Karpas-422 (cell line): ENCODE measurements at places on chromosomes 6 and 20. TPM values are rescaled to one million over a fixed set of nuclear protein-coding genes. Genes with fewer than 3 reads are reported as not detected.

ELOVL2 gene
- 0.07 TPM in 1 of 2 replicates, not detected in the other for total RNA-seq

DNA sequence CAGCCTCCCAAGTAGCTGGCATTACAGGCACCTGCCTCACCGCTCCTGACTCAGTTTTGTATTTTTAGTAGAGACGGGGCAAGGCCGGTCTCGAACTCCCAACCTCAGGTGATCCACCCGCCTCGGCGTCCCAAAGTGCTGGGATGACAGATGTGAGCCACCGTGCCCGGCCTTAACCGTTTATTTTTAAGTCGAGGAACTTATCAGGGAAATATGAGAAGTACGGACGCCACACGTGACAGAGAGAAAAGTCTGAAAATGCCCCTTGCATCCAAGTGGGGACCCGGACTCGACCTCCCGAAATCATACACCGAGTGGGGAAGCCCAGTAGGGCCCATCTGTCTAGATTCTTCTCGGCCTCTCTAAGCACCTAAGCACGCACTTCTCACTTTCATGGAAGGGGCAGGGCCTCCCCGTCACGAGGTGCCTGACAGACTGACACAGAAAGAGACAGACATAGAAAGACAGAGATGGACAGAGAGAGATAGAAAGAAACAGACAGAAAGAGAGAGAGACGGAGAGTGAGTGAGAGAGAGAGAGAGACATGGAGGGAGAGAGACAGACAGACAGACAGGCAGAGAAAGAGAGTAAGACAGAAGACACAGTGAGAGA, 756.5 kb upstream of the DEFB115 start:
- H3K4me1 ChIP-seq = peaks cover 4% of the 10 kb centered on the region
- H3K36me3 ChIP-seq = no peaks in the 10 kb centered on the region
- H3K4me3 ChIP-seq = no peak overlapping the region
- H3K27me3 ChIP-seq = no peaks in the 10 kb centered on the region
- no peak for DNase-seq
- no peak overlapping the region for H3K27ac ChIP-seq

- H3K27ac ChIP-seq = no peak overlapping the region
- no peak overlapping the region for H3K4me3 ChIP-seq
- H3K36me3 ChIP-seq = 0 out of 2 replicates have a peak, but pooled peaks cover 7% of the 10 kb centered on the region
- DNase-seq = peak; percentile 82
- peaks cover 6% of the 10 kb centered on the region for H3K4me1 ChIP-seq
- no peaks in the 10 kb centered on the region for H3K27me3 ChIP-seq
Measured at GRCh38 chr6:41846666-41847237, 48.4 kb downstream of the USP49 start.

- no peak for DNase-seq
- H3K27me3 ChIP-seq = no peaks in the 10 kb centered on the region
- H3K4me1 ChIP-seq = no peaks in the 10 kb centered on the region
- H3K36me3 ChIP-seq = no peaks in the 10 kb centered on the region
- no peak overlapping the region for H3K27ac ChIP-seq
Measured at GRCh38 chr6:74991573-74992332, 214.1 kb downstream of the COL12A1 start.

GRCh38 chr20:13423472-13424173, 202.5 kb downstream of the ISM1 start:
- H3K4me3 ChIP-seq = no peak overlapping the region
- no peak for DNase-seq
- H3K27ac ChIP-seq = no peak overlapping the region
- no peaks in the 10 kb centered on the region for H3K27me3 ChIP-seq
- no peaks in the 10 kb centered on the region for H3K36me3 ChIP-seq

- no peak overlapping the region for H3K4me3 ChIP-seq
- H3K4me1 ChIP-seq = no peaks in the 10 kb centered on the region
- no peaks in the 10 kb centered on the region for H3K27me3 ChIP-seq
- no peak overlapping the region for H3K27ac ChIP-seq
- peak; percentile 80 for DNase-seq
- no peaks in the 10 kb centered on the region for H3K36me3 ChIP-seq
Measured at GRCh38 chr20:62598761-62599194, 43.5 kb upstream of the SLCO4A1 start.

- DNase-seq = no peak
- peaks cover 32% of the 10 kb centered on the region for H3K4me1 ChIP-seq
- no peak overlapping the region for H3K27ac ChIP-seq
- no peak overlapping the region for H3K4me3 ChIP-seq
- no peaks in the 10 kb centered on the region for H3K27me3 ChIP-seq
- H3K36me3 ChIP-seq = peaks cover 82% of the 10 kb centered on the region
Measured at GRCh38 chr20:35734777-35735649, 7.0 kb downstream of the RBM39 start.

- H3K27me3 ChIP-seq = no peaks in the 10 kb centered on the region
- no peak overlapping the region for H3K27ac ChIP-seq
- no peak for DNase-seq
- no peak overlapping the region for H3K4me3 ChIP-seq
- H3K36me3 ChIP-seq = no peaks in the 10 kb centered on the region
Measured at GRCh38 chr6:162069995-162070394, 657.6 kb downstream of the PRKN start.

DNA sequence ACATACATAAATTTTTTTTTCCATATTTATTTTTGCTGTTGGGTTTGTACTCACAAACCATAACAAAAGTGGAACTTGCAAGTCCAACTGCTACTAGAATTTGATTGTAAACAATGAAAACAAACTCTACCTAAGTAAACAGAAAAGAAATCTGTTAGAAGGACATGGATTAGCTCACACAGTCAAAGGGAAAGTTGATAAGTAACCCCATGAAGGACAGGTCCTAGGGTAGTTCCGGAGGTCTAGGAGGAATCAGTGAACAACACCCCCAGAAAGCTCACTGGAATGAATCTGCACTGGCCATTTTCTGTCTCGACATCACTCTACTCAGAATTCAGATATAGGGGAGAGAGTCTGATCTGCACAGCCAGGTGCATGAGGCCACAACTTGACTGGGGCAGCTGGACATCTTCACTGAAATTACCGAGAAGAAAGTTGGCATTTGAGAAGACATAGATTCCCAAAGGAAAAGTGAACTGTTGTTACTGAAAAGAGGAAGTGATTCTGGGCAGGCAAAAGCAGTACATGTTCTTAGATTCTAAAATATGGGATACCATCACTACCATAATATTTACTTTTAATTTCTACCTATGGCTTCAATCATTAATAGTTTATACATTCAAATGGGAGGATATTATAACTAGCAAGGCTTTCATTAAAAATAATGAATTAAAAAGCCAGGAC, 76.4 kb downstream of the HMGN3 start:
- DNase-seq = no peak
- no peaks in the 10 kb centered on the region for H3K36me3 ChIP-seq
- H3K4me1 ChIP-seq = no peaks in the 10 kb centered on the region
- H3K27me3 ChIP-seq = no peaks in the 10 kb centered on the region
- H3K4me3 ChIP-seq = no peak overlapping the region
- no peak overlapping the region for H3K27ac ChIP-seq

DNA sequence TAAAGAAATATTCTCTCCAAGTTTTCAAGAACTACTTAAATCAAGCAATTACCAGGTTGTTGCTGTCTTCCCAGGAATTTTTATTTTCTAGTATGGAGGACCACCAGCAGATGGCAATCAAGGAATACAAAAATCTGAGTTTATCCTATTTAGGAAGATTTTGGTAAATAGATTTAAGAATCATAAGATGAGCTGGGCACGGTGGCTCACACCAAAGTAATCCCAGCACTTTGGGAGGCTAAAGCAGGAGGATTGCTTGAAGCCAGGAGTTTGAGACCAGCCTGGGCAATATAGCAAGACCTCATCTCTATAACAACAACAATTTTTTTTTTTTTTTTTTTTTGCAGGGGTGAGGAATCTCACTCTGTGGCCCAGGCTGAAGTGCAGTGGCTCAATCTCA, 19.3 kb upstream of the SEC63 start:
- DNase-seq = no peak
- H3K36me3 ChIP-seq = no peaks in the 10 kb centered on the region
- no peaks in the 10 kb centered on the region for H3K27me3 ChIP-seq
- H3K4me1 ChIP-seq = no peaks in the 10 kb centered on the region

DNA sequence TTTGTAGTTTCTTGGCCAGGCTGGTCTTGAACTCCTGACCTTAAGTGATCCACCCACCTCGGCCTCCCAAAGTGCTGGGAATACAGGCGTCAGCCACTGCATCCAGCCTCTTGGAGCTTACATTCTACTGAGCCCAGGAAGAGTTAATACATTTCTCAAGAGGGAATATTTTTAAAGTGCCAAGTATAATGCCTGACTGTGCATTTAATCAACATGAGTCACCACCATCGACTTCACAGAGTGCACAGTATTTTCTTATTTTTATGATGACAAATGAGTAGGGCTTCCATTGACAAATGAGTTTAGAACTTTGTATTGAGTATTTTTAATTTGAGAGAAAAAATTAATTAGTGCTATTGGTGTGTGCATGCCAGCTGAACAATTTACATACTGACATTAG, 72.2 kb downstream of the SASH1 start:
- no peaks in the 10 kb centered on the region for H3K36me3 ChIP-seq
- H3K27me3 ChIP-seq = no peaks in the 10 kb centered on the region
- H3K4me3 ChIP-seq = no peak overlapping the region
- DNase-seq = no peak
- no peaks in the 10 kb centered on the region for H3K4me1 ChIP-seq
- no peak overlapping the region for H3K27ac ChIP-seq

DNA sequence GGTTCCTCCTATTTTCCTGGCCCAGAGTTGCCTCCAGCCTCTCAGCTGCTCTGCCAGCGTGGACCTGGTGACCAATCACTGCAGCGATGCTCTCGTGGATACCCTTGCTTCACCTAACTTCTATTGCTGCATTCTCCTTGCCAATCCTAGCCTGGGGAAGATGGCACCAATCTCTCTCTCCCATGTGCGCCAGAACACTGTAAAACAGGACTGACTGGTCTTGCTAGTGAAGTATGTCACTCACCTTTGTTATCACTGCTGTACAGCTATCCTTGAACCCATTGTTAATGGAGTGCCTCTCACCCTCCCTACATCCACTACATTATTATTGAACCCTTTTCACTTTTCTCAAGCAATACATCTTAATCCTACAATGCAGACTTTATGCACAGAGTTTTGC, 80.1 kb downstream of the LYRM4 start:
- no peaks in the 10 kb centered on the region for H3K27me3 ChIP-seq
- H3K36me3 ChIP-seq = no peaks in the 10 kb centered on the region
- H3K27ac ChIP-seq = no peak overlapping the region
- no peak overlapping the region for H3K4me3 ChIP-seq
- no peak for DNase-seq

DNA sequence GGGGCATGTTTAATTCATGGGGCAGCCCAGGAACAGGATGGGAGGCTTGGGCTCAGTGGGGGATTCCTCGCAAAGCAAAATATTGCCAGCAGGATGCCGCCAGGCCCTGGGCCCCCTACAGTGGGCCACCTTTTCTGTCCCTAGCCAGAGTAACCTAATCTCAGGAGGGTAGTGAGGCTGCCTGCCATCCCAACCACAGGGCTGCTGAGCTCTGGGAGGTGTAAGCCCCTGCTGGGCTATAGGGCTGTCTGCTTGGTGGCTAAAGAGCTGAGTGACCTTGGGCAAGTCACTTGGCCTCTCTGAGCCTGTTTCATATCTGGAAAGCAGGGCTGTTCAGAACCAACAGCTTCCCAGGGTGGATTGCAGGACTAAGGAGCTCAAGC, 35.7 kb upstream of the CDH22 start:
- no peaks in the 10 kb centered on the region for H3K27me3 ChIP-seq
- peak overlapping the region; percentile 82 for H3K27ac ChIP-seq
- H3K4me3 ChIP-seq = peak overlapping the region; percentile 31; the same call in 1 of the 2 replicates
